Urothelium cell line (cell line): ENCODE measurements at places on chromosomes 12 and 14.

- no peak for DNase-seq
Measured at GRCh38 chr12:82910246-82910893, 223.7 kb downstream of the TMTC2 start.

GRCh38 chr12:111322336-111323250, 46.3 kb downstream of the PHETA1 start:
- DNase-seq, result no peak

- no peak for DNase-seq
Measured at GRCh38 chr14:56844406-56845002, 34.2 kb upstream of the OTX2 start.

DNA sequence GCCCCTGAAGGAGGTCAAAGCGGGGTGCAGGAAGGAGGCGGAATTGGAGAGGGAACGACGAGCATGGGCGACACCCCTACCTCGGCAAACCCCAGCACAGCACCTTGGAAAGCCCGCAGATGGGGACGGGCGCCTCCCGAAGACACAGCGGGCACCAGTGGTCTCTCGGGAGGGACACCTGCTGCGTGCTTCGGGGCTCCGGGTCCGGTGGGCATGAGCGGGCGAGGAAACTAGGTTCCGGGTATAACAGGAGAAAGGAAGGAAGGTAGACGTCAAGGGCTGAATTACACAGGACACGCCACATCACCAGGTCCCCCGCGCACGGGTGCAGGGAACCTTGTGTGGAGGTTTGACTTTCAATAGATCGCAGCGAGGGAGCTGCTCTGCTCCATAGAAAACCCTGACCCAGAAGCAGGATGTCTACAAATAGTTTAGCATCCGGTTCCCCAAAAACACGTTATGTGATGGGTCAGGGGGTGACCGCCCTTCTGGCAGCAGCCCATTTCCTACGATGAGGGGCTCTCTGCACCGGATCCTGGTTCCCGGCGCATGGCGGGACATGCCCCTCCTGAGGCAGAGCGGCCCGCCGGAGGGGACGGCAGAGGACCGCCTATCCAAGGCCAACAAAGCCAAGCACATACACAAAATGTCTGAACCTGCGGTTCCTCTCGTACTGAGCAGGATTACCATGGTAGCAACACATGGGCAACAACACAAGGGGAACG, 196.9 kb downstream of the ALG10 start:
- no peak for DNase-seq

DNA sequence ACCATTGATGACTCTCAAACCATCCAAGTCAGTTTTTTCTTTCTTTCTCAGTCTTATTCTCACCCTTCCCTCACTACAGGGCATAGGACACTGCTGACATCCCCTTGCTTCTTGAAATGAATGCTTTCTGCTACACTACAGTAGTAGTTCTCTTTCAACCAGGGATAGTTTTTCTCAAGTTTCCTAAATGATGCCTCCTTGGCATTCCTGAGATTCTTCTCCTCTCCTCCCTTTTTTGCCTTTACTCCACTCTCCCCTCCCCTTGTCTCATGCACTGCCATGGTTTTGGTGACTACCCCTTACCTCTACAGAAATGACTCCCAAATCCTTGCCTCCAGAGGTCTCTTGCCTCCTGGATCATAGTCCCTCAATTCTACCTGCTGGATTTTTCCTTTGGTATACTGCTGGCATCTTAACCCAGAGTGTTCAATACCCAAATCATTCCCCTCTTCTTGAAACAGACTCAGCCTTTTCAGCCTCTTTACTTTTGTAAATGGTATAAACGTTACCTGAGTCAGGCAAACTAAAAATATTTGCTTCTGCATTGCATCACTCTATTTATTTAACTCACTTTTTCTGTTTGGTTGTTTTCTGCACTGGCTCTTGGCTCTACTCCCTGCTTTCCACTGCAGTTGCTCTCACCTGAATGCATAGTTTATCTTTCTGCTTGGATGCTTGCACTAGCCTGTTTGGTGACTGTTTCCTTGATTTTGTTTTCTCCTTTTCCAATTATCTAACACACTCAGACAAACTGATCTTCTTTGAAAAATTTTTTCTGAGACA, 211.6 kb upstream of the IGF1 start:
- no peak for DNase-seq

GRCh38 chr14:91144425-91145145, 30.7 kb downstream of the DGLUCY start:
- DNase-seq, result no peak

- no peak for DNase-seq
Measured at GRCh38 chr14:24349742-24350141, 10.0 kb upstream of the RIPK3 start.

GRCh38 chr12:51759175-51759574, 89.3 kb downstream of the FIGNL2 start:
- no peak for DNase-seq

DNA sequence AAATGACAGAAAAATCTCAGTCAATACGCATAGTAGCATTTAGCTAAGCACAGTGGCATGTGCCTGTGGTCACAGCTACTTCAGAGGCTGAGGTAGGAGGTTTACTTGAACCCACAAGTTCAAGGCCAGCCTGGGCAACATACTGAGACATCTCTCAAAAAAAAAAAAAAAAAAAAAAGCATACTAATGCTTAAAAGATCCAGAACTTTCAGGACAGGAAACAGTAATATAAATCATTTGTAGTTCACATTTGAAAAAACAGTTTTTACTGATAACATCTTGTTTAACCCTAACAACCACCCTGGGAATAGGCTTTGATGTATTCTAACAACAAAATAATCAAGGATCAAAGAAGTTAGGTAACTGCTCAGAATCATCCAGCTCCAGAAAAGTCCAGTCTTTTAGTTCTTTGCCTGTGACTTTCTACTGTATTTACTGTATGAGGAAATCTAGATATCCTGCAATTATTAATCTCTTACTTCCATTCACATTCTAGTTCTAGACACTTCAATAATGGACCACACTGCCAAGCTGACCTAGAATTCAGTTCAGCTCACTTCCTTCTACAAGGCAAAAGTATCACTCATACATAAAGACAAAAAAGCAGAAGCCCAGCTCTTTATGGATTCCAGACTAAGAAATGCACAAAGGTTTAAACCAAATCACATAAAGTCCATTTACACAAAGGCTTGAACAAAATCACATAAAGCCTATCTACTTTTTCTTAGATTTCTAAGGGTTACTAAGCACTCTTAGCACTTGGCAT, 28.5 kb downstream of the PAWR start:
- no peak for DNase-seq

DNA sequence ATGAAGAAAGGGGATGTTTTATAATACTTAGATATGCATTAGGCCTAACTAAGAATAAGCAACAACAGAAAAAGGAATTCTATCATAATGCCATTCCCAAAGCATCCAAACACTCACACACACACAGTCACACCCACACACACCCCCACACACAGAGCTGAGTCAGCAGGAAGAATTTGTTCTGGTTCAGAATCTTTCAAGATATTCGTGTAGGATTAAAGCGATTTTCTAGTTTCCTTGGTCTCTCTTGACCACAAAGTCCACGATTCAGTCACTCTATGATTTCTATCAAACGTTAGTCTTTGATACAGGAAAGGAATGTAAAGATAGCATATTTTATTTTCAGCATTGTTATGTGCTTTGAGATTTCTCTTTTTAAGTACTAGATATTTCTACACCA, 382.6 kb upstream of the DCN start:
- DNase-seq, result peak; percentile 5

DNA sequence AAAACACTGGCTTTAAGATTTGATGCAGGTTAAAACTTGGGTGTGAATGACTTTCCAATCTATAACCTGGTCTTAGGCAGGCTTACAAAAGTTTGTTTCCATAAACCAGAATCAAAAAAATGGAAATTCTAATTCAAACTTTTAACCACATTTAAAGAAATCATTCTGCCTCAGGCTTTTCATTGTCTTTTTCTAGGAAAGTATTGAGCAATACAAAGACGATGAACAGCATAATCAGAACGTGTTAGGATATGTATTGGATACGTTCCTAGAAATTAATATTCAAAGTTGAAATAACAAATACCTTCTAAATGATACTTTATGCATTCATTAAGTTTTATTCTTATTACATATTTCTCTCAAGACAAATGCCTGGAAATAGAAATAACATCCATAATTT, 172.9 kb downstream of the CEP128 start:
- no peak for DNase-seq

- peak; percentile 40 for DNase-seq
Measured at GRCh38 chr12:53939141-53940108, 794 bp downstream of the HOXC13 start.

DNA sequence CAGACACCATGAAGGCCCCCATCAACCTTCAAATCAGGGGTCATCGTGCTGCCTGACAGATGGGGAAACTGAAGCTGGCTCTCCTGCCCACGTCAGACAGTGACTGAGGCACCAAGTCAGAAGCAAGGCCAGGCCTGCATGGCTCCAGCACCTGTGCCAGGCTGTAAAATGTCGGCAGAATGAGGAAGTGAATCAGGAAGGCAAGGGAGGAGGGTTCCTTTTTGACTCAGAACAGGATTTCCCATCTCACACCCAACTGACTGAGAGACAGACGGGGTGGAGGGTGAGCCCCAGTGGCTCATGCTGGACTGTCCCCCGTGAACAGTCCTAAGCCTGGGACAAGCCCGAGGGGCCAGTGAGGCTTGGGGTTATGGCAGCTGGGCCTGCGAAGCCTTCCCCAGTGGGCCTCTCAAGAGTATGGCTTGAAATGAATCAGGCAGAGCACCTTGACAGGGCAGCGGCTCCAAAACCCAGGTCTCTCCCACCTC, 20.9 kb downstream of the SYNE3 start:
- no peak for DNase-seq

- DNase-seq, result no peak
Measured at GRCh38 chr14:103739793-103740501, 24.3 kb downstream of the ZFYVE21 start.
